ENCODE measurements at places on chromosomes 5 and 9.

DNA sequence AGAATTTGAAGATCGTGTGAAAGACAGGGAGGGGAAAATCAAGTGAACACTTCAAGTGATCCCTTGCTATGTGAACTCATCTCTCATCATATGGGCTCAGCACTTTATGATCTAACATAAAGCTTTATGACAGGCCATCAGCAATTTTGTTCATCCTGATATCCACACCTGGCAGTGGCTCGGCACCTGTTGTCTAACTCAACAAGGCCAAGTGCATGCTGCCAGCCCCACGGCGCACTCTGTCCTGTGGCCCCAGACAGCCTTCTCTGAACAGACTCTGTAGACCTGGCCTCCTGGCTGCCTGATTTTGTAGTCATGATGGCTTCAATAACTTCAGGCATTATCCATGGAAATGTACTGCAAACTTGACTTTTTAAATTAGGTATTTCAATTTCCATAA, 106.3 kb downstream of the MEF2C start:
- no peak for DNase-seq

DNA sequence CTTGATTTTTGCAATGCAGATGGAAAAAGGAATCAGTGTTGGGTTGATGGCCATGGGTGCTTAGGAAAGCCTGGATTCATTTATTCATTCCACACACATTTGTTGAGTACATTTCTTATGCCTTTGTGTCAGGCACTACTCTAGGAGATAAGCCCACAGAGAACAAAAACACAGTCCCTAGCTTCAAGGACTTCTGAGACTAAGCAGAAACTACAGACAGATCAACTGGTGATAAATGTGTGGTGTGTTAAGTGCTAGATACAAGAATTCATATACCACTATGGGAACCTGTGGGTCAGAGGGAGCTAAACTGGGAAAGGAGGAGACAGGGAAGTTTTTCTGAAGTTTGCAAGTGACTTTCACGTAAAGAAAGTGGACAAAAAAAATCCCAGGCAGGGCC, 119.9 kb downstream of the CEMIP2 start:
- no peak for DNase-seq

- DNase-seq = no peak
Measured at GRCh38 chr5:6723816-6724300, 10.6 kb downstream of the TENT4A start.

- no peak for DNase-seq
Measured at GRCh38 chr5:172362755-172363154, 79.2 kb upstream of the UBTD2 start.

DNA sequence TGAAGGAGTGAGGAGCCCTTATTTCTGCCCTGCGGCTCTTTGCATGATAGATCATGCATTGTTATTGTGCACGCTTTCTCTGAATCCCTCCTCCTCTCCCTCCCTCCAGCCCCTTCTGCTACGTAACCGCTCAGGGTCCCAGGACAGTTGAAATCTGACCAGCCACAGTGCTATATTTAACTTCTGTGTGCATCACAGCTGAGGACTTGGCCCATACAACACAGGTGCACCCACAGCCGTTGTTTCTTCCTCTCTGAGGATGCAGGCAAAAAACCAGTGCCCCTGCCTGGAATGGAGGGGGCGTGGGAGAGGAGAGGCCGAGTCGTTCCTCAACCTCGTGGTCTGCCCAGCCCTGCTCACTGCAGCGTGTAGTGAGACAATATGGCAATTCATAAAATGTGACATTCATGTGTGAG, 335.6 kb upstream of the CLINT1 start:
- no peak for DNase-seq

GRCh38 chr9:3887221-3887653, 361.4 kb upstream of the RFX3 start:
- DNase-seq = no peak

DNA sequence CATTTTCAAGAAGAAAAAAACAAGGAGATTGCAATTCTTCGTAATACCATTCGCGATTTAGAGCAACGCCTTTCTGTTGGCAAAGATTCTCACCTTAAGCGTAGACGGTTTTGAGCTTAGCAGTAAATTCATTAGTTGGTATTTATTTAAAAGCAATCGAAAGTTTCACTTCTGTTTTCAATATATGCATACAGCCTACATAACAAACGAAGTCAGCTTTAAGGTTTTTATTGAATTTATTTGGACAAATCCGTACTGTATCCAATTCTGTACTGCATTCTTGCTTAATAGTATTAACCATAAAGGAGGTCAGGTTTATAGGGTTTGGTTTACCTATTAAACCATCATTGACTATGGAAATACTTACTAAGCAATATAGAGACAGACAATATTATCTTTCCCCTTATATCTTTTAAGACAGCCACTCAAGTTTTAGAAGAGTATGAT, 12.0 kb downstream of the SELENOP start:
- DNase-seq = no peak
